ENCODE measurements at places on chromosomes 6 and 20.
A peak's percentile ranks its signal among the peaks of the same experiment; 100 is the strongest.

GRCh38 chr20:23078351-23079015 lies 7.6 kb downstream of the CD93 start:
- no peak for DNase-seq

GRCh38 chr6:159112714-159113113 lies 56.5 kb upstream of the FNDC1 start:
- DNase-seq: no peak

DNA sequence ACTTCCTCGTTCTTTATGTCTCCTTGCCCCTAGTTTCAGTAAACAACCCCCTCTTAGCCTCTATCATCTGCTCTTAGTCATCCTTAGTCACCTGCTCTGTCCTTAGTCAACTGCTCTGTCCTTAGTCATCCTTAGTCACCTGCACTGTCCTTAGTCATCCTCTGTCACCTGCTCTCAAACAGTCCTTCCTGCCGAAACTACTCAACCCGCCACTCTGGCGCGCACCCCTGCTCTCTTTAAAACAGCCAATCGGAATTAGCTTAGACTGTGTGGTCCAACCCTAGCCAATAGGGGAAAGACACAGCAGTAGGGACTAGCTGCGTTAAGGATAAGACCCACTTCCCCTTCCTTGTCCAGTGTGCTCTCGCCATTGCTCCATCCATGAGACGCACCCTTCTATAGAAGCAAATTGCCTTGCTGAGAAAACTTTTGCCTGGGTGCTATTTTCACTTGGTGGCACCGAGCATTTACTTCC lies 73.9 kb downstream of the BACH2 start:
- no peak for DNase-seq

DNA sequence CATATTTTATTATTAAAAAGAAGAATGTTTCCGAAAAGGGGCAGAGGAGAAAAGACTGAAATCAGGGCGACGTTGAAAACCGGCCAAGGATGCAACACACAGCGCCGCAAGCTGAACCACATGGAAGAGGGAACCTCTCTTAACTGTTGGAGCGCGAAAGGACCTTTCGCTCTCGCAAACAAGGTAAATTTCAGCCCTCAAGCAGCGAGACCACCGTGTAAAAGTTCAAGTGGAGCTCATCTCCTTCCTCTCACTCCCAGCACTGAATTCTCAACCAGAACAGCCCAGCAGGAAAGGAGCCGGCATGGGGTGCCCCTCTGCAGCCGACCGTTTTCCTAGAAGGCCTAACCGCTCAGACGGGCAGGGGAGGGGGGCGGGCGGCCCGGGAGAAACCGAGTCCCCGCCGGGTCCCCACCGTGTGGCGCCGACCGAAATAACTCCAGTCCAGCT lies 621 bp downstream of the GPR63 start:
- no peak for DNase-seq

GRCh38 chr20:44596876-44597275 lies 14.5 kb downstream of the PKIG start:
- no peak for DNase-seq

GRCh38 chr20:24909861-24910260 lies 39.2 kb upstream of the CST7 start:
- DNase-seq: no peak

GRCh38 chr20:63576311-63576710 lies 2.3 kb upstream of the HELZ2 start:
- DNase-seq: no peak

DNA sequence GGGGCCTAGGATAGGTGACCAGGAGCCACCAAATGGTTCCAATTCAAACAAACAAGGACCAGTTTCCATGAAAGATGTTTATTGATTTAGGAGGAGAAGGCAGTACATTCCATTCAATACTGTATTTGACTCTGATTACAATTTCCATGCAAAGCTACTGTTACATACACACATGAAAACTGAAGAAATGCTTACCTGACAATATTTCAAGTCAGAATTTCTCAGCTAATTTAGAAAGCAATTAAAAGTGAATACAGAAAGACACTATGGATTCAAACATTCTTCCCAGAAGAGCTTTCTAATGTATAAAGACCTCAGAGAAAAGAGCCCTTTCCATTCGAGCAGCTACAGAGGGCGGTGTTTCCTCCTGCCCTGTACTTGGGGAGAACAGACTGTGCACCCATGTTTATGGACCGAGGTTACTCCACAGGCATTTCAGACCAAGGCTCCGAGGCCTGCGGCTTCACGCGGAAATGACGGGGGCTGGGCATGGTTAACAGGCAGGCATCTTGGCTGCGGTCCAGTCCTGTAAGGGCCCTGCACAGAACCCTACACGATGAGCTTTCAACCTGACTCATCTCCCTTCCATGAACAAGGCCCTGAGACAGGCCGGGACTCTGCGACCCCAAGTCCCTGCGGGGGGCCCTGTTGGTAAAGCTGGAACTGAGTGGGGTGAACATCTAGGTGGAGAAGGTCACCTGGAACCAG lies 25.7 kb upstream of the TCFL5 start:
- DNase-seq: no peak

DNA sequence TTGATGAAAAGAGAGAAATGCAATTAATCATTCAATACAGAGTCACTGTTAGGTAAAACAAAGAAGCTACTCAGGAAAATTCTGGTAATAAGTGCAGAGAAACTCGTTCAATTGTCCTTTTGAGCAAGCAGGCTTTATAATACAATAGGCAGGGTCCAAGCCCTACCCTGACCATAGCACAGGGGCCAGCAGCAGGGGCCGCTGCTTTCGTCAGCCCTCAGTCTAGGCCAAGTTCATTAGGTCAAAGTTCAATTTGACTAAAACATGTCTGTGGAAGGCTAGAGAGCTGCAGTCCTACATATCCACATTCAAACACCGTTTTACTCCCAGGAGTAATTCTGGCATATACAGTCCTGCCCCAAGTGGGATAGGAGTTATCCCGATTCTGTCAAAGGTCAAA lies 94.6 kb downstream of the BCAS1 start:
- no peak for DNase-seq

GRCh38 chr20:61966492-61967244 lies 99.0 kb downstream of the TAF4 start:
- DNase-seq: no peak

DNA sequence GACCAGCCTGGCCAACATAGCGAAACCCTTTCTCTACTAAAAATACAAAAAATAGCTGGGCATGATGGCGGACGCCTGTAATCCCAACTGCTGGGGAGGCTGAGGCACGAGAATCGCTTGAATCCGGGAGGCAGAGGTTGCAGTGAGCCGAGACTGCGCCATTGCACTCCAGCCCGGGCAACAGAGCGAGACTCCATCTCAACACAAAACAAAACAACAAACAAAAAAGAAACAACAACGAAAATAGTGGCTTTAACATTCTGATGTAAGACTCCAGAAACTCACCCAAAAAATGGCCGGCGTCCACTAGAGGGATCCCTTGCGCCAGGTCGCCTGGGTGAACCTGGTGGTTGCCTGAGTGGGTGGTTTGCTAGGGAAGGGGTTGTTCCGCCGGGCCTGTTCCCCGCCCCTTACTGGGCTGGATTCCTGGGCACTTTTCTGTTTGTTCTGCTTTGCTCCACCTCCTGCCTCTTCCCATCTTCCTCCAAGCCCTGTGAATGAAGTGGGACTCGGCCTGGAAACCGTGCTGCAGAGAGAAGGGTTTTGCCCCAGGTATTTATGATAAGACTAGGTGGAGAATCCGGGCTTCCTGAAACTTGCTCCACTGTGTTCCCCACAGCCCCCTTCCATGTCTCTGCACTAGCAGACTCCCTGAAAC lies 1.5 kb downstream of the PABPC1L start:
- peak; percentile 96 for DNase-seq

DNA sequence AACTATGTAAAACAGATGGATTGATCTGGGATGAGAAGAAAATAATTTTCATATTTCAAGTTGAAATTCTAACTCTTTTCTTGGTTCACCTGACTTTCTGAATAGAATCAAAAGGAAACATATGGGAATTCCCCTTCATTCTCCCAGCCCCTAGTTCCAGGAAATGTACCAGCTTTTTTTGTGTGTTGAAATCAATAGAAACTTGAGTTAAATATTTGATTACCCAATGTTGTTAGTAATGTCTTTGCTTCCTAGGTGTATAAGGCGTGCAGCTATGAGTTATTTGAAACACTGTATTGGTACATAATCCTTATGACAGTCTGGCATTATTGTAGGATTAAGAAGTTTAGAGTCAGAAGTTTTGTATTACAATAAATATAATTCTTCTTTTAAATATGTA lies 21.5 kb downstream of the VNN2 start:
- DNase-seq: no peak

- no peak for DNase-seq
Observed at GRCh38 chr20:15199698-15200097, 862.3 kb upstream of the FLRT3 start.

- DNase-seq: no peak
Observed at GRCh38 chr6:148175550-148176188, 167.0 kb upstream of the SASH1 start.

DNA sequence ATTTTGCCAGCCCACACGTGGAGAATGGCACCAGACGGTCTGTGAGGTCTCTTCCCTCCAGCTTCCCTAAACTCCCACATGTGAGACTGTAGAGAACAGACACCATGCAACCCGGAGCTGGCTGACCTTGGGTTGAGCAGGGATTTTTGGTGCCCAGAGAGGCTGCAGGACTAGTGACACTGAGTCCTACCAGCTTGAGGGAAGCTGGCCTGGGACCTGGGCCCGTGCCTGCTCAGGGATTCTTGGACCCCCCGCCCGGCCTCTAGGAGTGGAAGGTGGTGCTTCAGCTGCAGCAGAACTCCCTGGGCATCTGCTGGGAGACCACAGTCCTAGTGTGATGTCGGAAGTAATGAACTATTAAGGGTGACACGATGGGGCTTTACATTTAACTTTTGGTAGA lies 3.2 kb downstream of the PSMG4 start:
- DNase-seq: no peak

DNA sequence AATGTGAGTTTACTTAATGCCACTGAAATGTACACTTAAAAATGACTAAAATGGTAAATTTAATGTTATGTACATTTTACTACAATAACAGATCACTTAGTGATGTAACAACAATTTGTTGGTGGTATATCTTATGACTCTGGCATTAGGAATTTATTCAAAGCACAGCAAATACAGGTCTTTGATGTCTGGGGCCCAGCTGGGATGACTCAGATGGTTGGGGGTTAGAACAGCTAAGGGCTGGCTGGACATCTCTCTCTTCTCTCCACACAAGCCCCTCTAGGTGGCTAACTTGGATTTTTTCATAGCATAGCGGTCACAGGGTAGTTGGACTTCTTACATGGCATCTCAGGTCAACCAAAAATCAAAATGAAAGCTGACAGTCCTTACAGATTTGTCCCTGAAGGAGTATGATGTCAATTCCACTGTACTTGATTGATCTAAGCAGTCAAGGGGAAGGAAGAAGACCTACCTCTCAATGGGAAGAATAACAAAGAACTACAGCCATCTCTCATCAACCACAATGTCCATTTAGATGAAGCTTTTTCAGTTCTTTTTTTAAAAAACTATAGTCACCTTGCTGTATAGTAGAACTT lies 37.5 kb upstream of the LCA5 start:
- DNase-seq: peak; percentile 66

DNA sequence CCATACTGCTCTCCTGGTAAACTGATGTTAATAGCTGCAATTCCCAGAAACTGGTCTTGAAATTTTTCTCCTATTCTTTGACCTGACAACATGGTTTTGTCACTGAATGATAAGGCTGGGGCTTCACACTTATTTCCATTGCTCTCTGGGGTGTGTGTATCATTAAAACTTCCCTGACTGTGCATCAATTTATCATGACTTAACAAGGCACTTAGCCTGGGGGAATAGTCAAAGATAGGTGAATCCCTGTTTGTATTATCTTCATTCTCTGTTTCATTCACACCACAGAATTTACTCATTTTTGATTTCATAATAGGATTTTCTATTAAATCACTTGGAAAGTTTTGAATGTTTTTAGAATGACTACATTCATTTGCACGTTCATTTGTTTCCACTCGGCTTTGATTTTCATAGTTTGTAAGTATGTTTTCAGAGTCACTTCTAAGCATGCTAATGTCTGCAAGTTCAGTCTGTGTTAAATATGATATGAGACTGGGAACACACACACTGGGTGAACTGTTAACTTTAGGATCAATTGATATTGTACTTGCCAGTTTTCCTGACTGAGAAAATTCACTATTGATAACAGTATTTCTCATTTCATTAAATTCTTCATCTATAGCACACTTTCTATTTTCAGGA lies 35.5 kb downstream of the DST start:
- no peak for DNase-seq

DNA sequence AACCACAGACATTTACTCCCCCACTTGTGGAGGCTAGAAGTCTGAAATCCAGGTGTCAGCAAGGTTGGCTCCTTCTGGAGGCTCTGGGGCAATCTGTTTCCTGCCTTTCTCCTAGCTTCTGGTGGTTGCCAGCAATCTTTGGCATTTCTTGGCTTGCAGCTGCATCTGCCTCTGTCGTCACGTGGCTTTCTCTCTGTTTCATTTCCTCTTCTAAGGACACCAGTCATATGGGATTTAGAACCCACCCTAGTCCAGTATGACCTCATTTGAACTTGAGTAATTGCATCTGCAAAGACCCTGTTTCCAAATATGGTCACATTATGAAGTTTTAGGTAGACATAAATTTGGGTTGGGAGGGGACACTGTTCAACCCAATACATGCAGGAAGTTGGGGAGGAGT lies 56.2 kb upstream of the EPB41L1 start:
- DNase-seq: no peak
